ENCODE measurements at places on chromosomes 4 and X.

DNA sequence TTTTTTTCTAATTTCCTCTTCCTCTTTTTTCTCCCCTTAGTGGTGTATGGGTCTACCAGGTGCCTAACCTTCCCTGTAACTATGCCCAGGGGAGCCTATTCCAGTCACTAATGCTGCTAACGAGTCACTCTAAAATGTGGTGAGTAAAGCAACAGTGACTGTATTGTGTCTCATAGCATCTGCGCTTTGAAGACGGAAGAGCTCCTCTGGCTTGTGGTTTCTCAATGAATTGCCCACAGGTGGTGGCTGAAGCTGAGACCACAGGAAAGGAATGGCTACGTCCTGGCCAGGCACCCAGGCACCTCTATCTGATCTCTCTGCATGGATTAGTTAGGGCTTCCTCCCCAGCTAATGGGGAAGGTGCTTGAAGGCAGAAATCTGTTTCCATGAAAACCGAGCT lies 763.5 kb upstream of the FRG1 start:
- no peak for DNase-seq

DNA sequence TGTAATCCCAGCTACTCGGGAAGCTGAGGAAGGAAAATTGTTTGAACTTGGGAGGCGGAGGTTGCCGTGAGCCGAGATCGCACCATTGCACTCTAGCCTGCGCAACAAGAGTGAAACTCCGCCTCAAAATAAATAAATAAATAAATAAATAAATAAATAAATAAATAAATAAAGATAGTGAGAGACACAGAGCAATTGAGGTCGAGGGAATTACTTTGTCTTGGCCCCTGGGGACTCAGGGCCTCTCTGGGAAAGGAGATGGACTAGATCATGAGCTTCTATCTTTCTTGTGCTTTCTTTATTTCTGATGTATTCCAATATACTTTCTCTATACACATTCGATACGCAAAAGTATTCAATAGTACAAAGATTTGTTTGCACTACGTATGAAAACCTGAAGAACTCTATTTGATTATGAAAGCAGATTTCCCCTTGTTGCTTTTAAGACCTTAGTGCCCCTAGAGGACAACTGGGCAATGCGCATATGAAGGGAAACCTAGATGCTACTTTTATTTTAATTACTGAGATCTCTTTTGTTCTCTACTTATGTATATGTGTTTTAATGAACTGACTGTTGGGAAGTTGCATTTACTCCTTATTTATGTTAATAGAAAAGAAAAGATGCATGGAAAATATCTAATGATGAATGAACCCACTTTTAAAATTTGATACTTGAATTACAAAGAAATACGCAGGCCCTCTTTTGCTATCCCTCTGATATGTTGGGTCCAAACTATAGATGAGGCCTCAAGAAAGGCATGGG lies 12.8 kb upstream of the ELOVL6 start:
- DNase-seq = no peak

DNA sequence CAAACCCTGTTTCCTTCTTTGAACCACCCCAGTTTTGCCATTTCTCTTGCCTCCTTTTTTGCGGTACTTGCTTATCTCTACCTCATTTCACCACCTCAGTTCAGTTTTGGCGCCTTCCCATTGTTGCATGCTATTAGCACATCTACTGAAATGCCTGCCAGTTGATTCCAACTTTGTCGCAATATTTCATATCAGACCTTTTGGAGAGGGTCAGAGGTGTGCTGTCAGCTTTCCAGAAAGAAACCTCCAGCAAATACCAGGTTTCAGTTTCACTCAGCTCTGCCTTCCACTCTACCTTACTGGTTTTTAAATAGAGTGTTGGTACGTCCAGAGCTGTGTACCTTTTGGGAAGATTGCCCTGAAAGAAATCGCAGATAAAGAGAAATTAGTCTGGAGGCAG lies 91.9 kb upstream of the CPEB2 start:
- no peak for DNase-seq

- DNase-seq = no peak
Measured at GRCh38 chr4:15652841-15653240, 2.3 kb downstream of the FBXL5 start.

- DNase-seq = no peak
Measured at GRCh38 chr4:38856524-38857337, at the start of gene TLR6. Gene TLR6 (minus strand): TSS chr4:38856817. CDS start chr4:38829473, 27,344 bp downstream.

DNA sequence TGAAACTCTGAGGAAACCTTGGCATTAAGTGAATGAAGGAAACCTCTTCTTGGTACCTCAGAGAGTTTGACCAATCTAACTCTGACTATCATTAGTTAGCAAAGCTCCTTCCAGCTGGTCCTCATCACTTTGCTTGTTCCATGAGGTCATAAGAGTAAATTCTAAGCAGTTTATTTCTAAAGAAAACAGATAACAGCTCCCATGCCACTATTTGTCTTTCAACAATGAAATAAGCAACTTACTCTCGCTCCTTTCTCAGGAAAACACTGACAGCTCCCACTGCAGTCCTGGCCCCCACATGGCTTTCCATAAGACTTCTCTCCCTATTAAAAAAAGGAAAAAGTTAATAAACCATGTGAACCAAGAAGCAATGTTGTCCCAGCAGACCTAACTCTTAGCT lies 127.7 kb downstream of the COL4A6 start:
- no peak for DNase-seq

GRCh38 chr4:168720396-168720900 lies 223.6 kb downstream of the PALLD start:
- DNase-seq = no peak

DNA sequence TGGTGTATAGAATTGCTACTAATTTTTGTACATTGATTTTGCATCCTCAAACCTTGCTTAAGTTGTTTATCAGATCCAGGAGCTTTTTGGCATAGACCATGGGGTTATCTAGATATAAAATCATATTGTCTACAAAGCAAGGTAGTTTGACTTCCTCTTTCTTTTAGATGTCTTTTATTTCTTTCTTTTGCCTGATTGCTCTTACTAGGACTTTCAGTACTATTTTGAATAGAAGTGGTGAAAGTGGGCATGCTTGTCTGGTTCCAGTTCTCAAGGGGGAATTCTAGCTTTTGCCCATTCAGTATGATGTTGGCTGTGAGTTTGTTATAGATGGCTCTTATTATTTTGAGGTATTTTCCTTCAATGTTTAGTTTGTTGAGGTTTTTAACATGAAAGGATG lies 187.9 kb upstream of the LCORL start:
- no peak for DNase-seq

DNA sequence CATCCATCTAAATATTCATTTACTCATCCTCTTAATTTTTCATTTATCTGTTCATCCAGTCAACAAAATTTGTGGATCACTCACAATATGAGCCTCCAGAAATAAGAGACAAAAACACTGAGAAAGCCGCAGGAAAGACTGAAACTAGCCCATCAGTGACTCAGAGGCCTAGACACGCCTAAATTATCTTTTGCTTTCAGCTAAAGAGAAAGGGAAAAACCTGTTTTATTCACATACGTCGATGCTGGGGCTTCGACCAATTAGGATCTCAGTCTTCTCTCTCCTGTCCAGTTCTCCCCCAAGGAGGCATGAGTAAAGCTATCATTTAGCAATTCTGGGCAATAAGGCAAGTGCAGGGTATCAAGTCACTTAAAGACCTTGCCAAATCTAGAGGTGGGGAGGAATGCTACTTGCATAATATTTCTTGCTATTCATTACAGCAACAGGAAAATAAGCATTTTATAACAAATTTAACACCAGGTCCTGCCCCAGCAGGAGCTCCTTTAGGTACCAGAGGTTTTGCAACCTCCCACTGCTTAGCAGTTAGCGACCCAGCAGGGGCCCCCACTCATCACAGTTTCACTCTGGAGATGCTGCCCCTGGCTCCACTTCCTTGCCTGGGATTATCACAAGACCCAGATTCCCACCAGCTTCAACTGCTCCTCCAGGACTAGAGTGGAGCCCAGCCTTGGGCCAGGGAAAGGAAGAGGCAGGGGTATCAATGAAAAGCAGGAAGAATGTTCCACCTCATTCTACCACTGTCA lies 30.1 kb upstream of the TMEM154 start:
- DNase-seq = no peak

DNA sequence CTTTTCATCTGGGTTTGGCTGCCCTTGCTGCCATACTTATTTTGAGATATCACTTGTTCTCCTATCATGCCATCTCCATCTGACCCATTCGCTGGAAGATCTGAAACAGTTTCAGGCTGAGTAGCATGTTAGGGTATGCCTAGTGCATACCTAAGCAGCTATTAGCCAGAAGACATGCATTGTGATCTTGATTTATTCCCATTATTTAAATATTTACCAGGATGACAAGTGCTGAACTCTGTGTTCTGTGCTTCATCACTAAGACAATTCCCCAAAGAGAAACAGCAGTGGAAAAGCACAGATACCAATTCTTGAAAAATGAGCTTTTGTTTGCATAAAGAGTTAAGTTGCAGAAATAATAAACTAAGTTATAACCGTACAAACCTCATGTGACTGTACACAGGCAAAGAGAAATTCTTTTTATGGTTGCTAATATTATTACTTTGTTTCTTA lies 271.0 kb upstream of the ARSJ start:
- DNase-seq = no peak

DNA sequence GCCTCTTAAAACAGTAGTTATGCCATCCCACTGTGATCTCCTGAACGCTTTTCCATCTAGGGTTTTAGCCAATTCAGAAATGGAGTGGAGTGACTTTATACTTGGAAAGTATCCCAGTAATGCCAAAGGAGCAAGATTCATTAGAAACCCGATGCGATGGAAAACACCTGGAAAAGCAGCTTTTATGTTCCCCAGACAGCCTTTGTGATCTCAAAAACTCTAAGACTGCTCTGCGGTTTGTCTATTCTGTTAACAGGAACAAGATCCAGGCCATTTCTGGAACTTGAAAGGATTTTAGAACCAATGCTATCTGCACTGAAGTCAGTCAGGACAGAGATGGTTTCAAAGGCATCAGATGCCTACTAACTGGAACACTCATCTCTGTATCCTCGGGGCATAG lies 145.1 kb downstream of the APBB2 start:
- no peak for DNase-seq

- no peak for DNase-seq
Measured at GRCh38 chr4:70508801-70509200, 9.6 kb upstream of the AMTN start.

DNA sequence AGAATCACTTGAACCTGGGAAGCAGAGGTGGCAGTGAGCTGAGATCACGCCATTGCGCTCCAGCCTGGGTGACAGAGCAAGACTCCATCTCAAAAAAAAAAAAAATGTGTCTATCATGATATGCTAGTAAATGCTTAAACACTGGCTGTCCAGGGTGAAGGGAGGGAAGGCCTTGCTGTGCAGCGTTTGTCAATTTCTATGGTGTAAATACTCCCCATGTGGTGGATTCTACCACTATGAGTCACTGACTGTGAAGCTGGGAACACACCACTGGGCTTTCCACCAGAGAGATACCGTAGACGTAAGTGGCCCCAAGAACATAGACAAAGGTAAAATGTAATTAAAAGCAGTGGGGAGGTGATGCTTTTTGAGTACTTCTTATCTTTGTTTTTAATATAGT lies 51.3 kb upstream of the LEF1 start:
- DNase-seq = no peak

DNA sequence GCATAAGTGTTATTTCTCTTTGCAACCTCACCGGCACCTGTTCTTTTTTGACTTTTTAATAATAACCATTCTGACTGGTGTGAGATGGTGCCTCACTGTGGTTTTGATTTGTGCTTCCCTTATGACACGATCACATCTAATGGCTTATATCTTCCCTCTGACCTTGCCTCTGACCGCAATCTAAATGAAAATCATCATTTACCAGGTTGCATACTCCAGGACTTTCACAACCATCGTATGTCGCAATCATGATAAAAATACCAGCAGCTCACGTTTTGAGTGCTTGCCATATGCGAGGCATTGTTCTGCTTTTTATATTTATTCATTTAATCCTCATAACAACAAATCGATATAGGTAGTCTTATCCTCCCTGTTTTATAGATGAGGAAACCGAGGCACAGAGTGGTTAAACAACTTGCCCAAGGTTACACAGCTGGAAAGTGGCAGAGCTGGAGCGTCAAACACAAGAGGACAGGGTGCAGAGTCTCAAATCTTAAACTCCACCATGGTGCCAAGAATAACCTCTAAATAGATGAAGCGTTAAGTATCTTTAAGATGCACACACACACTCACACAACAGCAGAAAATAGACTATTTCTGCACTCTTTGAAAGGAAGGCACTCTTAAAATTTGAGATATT lies 102.2 kb downstream of the SEL1L3 start:
- no peak for DNase-seq

GRCh38 chrX:23952984-23953907 lies 45.4 kb downstream of the CXorf58 start:
- no peak for DNase-seq

DNA sequence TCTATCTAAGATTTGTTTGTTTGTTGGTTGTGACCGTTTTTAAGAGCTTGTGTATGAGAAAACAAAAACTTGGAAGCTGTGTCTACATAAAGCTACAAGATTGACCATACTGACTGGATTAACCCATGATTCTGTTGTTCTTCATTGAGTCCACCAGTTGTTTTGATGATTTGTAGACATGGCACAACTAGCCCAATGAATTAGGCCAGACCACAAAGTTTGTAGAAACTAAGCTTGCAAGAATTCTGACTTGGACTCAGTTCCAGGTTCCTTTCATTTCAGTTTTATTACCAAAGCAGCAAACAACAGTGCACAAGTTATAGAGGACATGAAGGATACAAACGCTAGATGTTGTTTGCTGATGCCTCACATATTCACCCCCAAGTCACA lies 119.3 kb downstream of the RASGEF1B start:
- no peak for DNase-seq

DNA sequence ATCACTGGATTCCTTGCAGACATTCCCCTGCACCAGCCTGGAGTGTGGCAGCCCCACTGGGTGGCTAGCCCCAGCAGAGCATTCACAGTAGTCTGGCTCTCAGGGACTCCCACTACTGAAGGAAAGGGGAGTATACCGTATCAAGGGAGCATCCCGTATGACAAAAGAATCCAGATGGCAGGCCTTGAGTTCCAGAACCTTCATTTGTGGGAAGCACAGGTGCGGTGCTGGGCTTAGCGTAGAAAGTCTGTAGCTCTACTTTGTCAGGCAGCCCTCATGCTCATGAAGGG lies 79.6 kb downstream of the CENPC start:
- no peak for DNase-seq

DNA sequence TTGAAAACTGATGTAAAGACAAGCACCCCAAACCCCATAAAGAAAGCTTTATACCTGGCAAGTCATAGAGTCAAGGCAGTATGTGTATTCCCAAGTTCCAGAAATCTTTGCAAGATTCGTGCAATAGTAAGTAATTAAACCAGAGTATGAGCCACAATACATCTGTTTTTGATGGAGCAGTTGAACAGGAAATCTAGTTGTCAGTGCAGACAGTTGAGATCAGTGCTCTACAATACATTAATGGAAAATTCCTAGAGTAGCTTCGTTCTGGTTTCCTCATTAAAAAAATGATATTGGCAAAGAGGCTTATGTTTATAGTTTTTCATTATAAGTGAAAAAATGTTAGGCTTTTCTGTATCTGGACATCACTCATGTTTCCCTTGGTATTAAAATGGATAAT lies 575.3 kb downstream of the TRIML1 start:
- no peak for DNase-seq

DNA sequence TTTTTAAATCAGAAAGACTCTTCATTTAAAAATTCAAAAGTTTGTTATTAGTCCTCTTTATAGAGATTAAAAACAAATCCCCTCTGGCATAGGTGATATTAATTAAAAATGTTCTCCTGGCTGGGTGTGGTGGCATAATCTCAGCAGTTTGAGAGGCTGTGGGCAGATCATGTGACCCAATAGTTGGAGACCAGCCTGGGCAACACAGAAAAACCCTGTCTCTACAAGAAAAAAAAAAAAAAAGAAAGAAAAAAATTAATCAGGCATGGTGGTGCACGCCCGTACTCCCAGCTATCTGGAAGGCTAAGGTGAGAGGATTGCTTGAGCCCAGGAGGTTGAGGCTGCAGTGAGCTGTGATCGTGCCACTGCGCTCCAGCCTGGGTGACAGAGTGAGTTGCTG lies 38.9 kb downstream of the RASGEF1B start:
- DNase-seq = no peak

All from stimulated activated CD8-positive, alpha-beta memory T cell treated with anti-CD3 and anti-CD28 coated beads, Interleukin-15, amount 100 ng/mL, for 4 hours (primary cell).